ENCODE measurements at places on chromosomes 3 and 15.

- DNase-seq: no peak
These were observed 20.2 kb upstream of the CCDC66 start for GRCh38 chr3:56536735-56537134.

DNA sequence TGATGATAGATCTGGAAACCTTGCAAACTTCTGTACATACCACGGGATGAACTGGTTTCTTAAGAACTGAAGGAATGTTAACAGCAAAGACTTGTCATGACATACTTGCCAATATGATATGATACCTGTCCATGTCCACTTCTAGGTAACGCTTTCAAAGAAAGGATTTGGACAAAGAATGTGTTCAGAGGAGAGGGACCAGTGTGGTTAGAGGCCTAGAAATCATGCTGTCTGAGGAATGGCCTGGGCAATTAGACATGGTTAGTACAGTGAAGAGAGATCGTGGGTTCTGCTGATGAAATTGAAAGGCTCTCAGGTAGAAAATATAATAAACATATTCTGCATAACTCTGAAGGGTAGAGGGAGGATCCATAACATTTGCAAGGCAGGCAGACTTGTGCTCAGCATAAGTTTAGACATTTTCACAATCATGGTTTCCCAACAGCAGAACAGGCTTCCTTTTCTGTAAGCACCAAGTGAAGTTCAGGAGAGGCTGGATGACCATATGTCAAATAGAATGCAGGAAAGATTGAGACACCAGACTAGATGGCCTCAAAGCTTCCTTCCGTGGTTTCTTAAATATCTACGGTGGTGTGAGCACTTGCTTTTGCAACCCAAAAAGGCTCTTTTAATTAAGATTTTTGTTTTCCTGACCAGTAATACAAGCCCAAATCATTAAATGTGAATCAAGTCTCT, 39.9 kb downstream of the TGFBR2 start:
- no peak for DNase-seq

DNA sequence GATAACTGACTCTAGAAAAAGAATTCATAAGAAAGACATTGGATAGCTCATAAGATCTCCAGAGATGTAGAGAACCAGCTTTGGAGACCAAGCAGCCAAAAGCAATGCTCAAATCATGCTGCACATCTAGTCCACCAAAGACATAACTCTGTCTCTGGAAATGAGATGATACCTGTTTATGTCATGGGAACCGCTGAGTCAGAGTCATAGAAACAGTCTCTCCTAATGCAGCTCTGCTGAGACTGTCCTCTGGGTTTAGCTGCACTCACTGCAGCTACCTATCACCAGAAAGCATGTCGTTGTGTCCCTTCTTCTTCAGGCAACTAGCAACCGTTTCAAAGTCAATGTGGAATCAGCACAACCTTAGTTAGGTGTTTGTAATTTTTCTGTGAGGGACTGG, 218.5 kb upstream of the ROBO1 start:
- no peak for DNase-seq

DNA sequence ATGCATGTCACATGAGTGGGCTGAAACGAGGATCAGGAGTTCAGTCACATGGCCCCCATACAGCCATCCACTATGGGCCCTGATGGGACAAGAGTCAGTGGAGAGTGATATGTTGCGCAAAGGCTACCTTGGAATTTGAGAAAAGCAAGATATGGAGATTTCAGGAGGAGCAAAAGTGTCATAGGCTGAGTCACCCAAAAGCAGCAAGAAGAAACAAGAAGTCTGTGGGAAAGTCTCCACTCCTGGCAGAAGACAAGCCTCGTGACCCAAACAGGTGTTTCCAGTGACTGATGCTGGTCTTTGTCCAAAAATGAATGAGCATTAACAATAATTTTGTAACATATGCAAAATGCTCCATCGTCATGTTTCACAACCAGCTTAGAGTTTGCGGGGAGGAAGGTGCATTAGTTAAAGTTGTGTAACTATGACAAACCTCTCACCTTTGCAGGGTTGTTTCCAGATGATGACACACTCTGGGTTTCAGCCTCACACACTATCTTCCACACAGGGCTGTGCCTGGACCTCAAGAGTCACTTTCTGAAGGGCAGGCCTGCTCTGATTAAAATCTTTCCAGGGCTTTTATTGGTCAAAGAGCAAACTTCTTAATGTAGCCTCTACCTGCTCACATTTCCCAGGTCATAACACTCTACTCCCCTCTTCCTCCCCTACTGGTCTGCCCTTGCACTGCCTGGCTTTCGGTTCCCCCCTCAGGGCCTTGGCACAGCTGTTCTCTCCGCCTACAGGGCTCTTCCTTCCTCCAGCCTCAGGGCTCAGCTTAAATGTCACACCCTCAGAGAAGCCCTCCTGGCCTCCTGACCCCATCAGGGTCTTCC, 3.9 kb upstream of the DNASE1L3 start:
- DNase-seq: no peak

- no peak for DNase-seq
These were observed 116.0 kb upstream of the GADL1 start for GRCh38 chr3:31010491-31010890.

GRCh38 chr15:67018026-67018425, 47.4 kb upstream of the SMAD3 start:
- DNase-seq: no peak

DNA sequence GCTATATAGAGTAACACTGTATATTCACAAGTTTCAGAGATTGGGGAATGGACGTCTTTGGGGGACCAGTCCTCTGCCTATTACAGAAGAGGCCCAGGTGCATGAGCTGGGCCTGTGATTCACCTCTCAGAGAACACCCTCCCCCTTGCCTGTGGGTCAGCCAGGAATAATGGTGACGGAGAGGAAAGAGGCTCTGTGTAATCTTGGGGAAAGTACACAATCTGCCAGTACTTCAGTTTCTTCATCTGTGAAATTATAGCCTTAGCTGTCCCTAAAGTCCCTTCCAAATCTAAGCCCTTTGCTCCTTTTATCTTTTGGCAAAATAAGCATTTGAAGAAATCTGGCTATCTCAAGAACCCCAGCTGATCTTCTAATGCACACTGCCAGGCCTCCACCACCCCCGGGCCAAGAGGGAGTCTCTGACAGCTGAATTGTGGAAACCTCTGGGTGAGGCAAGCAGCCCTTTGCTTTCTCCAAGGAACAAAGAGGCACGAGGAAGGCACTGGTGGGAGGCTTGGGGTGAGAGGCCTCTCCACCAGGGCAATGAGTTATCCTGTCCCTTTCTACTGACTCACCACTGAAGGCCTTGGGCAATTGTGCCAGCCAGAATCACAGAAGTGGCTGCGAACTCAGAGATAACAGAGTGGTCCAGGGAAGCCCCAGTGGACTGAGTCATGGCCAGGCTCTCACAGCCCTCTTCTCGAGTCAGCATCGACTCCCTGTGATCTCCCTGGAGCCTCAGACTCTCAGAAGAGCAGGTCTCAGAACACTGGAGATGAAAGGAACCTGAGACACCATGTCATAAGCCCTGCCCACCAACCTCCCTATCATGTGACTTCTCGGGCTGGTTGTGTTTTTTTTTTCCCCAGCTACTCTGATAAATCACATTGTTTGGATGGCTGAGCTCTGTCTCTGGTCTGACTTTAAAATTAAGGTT, 31.8 kb downstream of the CCNL1 start:
- DNase-seq: no peak

DNA sequence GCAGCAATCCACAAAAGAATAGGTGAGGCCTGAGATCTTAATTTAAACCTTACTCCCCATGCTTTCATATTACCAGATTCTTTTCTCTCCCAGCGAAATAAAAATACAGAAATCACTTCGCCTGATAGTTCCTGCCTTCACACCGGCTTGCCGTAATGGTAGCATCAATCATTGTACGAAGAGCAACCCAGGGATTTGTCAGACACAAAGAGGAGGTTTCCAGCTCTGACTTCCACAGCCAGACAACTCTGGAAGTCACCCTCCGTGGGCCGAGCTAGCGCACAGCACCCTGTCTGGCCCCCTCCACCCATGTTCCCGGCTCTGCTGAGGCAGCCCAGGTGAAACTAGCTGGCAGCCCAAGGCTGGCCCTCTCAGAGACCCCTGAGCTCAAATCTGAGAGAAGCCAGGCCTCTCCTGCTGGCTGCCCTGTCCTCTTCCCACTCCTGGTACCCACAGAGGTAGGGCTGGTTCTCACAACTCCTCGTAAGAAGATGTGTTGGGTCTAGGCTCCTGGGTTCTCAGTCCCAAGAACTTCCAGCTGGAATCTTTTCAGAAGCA, 156.9 kb upstream of the BNIP2 start:
- DNase-seq: no peak

- DNase-seq: no peak
These were observed 48.3 kb downstream of the PRTG start for GRCh38 chr15:55694652-55695150.

DNA sequence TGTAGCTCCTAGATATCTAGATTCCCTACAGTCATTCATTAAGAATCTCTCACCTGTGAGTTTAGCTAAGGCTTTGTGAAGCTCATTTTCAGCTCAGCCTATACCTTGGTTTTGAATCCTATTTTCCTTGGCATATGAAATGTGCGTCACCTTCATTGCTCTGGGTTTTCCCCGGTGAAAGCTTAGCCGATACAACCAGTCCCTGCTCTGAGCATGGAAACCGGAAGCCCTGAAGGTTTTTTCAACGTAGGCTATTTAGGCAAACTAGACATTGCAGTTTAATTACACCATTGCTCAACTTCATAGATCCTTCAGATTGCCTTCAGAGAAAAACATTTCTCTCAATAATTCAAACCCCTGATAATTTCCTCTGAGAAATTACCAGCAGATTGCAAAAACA, 206.8 kb upstream of the TPRG1 start:
- no peak for DNase-seq

DNA sequence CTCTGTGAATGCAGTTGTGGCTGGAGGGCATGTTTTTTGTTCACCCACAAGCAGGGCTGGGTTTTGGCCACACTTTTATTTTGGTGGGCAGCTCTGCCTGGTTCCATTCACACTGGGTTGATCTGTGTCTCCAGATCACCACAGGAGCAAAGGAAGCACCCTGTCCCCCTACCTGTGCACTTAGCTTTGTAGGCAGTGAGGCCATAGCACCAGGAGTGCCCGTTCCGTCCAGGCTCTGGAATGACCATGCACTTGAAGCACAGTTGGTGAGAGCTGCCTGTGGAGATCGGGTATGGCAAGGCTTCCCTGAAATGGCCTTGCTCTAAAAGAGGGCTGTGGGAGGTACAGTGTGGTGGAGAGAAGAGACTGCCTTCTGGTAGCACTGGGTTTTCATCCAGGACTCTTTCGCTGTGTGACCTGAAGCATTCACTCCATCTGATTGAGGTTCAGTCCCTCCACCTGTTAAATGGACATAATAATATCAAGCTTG, 31.7 kb downstream of the MINAR1 start:
- DNase-seq: no peak

DNA sequence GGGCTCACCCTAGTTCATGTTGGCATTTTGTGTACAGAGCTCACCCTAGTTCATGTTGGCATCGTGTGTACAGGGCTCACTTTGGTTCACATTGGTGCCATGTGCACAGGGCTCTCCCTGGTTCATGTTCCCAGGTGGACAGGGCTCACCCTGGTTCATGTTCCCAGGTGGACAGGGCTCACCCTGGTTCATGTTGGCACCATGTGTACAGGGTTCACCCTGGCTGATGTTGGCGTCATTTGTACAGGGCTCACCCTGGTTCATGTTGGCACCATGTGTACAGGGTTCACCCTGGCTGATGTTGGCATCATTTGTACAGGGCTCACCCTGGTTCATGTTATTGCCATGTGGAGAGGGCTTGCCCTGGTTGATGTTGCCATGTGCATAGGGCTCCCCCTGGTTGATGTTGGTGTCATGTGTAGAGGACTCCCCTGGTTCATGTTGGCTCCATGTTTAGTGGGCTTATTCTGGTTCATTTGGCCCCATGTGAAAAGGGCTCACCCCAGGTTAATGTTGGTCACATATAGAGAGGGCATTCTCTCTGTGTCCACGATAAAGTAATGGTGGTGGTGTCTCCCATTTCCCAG, 31.7 kb upstream of the NR2C2 start:
- DNase-seq: no peak

DNA sequence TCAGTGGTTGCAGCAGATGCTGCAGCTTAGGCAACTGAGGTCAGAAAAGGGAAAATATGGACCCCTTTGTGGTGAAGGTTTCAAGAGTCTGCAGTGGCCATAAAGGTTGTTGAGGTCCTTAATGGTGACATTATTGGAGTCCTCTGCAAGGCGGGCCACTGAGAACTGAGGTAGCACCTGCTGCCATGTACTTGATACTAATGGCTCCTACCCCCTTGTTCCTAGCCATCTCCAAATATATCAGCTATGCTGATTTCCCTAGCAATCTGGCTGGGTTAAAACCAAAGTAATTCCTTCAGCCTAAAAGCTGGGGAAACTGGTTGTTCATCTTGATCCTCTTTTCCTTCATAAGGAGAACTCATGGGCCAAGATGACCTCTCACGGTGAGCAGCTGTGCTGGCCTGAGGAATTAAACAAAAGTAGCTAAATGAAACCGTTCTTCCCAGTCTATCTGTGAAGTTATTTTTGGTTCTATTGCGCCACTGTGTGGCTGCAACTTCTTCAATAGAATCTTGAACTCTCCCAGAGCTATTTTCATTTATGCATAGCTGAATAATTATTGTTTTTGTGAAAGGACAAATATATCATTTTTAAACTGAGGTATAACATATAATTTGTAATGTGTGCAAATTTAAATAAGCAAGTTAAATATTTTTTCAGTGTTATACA, 76.1 kb upstream of the PLSCR4 start:
- DNase-seq: no peak

- no peak for DNase-seq
These were observed 307.0 kb downstream of the ARPP21 start for GRCh38 chr3:35946121-35946853.

DNA sequence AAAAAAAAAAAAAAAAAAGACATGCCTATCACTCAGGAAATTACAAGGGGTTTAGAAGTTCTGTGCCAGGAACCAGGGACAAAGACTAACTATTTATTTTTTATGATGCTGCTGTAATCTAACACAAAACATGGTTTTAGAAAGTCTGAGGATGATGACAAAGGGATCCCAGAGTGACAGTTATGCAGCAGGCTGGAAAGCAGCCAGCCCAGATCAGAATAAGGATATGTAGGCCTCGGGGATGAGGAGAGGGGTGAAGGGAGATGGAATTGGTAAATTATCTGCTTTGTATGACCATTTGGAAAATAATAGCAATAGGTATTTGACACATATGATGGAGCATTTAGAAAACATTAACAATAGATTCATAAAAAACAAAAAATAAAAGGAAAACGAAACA, 34.1 kb upstream of the NMD3 start:
- no peak for DNase-seq

- DNase-seq: no peak
These were observed 6.5 kb upstream of the CPEB1 start for GRCh38 chr15:82653483-82654168.

Data from left ventricle myocardium inferior (tissue), 1 donor.